ENCODE measurements at places on chromosomes 16 and 17.

DNA sequence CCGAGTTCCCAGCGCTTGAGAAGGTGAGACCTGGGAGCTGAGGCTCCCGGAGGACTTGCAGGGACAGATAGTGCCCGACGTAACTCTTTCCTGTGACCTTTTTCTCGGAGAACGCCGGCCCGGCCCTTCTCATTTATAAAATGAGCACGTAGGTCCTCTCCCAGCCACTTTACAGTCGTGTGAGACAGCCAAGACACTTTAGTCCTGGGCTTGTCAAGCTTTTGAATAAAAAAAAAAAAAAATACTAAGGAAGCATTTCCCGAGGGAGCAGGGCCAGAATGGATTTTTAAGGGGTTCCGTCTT lies 241 bp downstream of the DRC3 start:
- no peak for DNase-seq

DNA sequence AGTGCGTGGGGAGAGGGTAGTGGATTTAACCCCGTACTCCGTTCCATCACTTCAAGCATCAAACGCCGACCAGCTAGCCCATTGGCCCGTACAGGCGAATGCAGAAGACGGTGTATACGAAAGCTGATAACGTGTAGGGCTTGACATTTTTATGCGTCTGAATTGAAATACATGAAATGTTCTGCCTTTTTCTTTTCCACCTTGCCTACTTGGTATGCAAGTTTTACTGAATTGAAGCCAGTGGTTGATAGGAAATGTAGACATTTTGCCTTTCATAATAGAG lies 834 bp upstream of the STAT3 start:
- DNase-seq, result no peak

DNA sequence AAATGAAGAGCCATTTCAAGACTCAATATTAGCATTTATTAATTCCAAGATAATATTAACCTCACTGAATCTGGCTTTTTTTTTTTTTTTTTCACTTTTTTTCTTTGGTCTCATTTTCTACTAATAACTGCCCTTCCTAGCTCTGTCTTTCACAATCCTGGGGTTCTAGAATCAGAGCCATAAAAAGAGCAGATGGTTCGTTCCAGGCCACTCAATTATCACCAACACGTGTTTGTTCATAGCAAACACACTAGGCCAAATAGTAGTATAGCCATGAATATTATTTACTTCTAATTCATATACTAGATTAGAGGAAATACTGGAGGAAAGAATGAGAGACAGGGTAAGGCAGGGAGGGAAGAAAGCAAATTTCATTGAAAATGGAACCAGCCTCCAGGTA lies 39.8 kb downstream of the TEX2 start:
- no peak for DNase-seq

DNA sequence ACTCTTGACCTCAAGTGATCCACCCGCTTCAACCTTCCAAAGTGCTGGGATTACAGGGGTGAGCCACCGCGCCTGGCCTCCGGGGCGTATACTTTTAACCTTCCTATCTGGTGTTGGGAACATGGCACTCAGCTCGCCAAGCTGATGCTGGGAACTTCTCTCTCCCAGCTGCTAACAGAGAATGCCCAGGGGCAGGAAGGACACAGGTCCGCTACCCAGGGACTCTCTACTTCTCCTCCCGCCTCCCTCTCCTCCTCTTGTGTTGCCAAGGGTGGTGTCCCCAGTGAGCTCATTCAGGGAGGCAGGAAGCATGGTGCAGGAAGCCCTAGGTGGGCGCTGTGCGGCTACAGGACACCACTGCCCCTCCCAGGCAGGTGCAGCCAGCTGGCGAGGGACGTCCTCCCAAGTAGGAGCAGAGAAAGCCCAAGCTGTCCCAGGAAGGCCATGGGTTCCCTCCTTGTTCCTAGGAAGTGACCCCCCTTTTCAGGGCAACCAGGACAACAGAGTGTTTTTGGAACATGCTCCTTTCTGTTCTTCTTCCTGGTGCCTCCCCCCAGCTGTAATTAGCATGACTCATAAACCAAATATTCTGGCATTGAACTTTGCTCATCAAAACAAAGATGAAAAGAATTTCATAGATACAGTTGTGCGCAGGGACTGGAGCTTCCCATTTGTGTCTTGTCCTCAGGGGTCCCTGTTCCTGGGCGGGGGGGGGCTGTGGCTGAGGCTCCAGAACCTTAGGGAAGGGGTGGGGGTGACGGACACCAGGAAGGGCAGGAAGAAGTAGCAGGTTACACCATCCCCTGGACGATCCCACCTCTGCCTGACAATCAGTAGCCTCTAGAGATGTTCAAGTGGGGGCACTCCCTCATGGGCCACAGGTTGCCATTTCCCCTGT lies 2.7 kb downstream of the C1QTNF1 start:
- no peak for DNase-seq

GRCh38 chr17:31509095-31509804 lies 117.8 kb downstream of the RAB11FIP4 start:
- no peak for DNase-seq

DNA sequence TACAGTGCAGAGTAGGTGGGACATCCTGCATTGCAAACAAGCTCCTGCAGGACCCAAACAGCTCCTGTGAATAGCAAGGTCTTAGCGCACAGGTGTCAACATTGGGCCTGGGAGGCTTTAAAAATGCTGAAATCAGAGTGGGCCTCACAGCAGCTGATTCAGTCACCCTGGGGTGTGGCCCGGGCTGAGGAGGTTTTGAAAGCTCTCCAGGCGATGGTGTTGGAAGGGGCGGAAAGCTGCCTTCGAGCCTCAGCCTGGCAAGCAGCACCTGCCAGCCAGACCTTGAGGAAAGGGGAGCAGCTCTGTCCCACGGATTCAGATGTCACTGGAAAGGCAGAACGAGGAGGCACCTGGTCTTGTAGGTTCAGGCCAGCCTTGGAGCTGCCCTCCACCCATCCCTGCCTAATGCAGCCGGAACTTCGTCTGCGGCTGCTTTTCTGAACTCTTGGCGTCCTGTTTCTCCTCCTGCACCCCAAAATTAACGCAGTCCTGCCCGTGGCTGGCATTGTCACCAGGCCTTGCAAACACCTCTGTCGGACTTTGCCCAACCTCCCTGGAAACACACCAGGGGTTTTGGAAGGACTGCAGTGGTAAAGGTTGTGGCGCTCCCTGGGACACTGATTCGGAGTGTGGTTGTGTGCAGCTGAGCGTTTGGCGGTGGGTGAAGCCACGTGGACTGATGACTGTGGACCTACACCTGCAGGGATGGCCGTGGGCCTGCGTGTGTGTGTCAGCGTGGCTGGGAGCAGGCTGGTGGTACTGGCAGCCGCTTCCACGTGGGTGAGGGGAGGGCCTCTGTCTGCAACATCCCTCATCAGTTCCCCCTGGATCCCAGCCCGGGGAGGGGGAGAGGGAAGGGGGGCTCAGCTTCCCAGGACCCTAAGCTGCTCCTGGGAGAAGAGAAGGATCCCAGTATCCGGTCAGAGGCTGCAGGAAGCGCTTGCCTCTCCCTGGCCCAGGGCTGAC lies 3.4 kb downstream of the NECAB2 start:
- DNase-seq, result no peak

GRCh38 chr17:48439875-48440505 lies 10.0 kb upstream of the SKAP1 start:
- no peak for DNase-seq

DNA sequence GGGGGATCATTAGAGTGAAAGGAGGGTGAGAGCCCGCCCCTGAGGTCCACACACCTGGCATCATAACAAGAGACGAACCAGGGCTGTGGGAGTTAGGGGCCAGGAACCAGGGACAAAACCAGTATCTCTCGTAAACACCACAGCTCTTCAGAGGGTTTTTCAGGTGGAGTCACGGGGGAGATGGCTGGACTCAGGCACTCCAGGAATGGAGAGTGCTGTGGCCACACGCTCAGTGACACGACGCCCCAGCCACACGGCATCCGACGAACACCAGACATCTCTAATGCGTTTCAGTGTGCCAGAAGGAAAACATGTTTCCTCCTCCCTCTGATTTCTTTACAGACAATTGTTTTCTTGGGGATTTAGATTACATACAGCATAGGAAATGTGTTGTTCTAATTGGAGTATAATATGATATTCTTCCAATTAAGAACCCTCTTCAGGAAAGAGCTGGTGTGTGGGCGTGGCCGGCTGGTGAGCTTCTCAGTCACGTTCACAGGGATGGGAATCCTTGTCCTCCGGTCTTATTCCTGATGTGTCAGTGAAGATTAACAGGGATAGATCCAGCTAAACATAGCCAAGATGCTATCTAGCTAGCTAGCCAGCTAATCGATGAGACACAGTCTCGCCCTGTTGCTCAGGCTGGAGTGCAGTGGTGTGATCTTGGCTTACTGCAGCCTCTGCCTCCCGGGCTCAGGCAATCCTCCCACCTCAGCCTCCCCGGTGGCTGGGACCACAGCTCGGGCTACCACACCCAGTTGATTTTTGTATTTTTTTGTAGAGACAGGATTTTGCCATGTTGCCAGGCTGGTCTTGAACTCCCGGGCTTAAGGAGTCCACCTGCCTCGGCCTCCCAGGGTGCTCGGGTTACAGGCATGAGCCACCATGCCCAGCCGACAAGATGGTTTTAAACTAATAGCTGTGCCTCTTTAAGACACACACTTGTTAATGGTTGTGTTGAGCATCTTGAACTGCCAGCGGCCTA lies 98.6 kb downstream of the BANP start:
- no peak for DNase-seq

DNA sequence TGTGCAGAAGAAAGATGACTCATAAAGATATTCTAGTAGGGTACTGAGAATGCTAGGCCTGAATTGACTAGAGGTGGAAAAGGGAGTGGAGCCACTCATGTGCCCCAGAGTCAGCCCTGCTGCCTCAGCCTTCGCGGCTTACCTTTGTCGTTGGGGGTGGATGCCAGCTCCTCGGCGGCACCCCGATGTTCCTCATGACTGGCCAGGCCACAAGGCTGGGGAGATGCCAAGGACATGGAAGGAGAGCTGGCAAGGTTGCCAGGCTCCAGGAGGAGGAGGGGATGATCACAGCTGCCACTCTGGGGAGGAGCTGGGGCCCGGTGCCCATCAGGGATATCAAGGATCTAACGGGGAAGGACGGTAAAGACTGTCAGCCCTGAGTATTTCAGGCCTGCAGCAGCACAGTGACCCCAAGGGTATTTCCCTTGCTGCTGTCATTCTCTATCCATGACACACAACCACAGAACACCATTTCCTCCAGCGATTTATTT lies 9.7 kb upstream of the SLC35B1 start:
- DNase-seq, result no peak

DNA sequence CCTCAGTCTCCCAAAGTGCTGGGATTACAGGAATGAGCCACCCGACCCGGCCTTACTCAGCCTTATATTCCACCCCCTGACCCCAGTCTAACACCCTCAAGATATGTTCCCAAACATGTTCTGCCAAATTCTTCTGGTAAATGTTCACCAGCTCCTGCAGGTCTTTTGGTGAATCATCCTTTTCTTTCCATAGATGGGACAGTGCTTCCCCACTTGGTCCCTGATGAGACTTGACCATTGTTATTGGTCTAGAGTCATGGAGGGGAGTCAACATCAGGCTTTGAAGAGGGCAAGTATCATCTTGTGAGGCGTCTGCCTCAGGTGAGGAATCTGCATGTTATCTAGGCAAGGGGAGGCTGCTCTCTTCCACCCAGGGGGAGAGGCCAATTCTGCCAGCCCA lies 10.4 kb upstream of the RUNDC3A start:
- DNase-seq, result no peak

DNA sequence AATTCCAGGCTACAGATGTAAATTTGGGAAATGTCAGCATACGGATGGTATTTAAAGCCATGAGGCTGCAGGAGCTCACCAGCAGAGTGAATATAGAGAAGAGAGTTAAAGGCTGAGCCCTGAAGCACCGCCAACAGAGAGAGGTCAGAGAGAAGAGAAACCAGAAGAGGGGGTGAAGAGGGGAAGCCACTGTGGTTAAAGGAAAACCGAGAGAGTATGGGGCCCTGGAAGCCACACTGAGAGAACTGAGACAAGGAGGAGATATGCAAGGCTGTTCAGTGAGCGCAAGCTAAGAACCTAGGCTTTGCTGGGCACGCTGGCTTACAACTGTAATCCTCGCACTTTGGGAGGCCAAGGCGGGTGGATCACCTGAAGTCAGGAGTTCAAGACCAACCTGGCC lies 24.6 kb downstream of the COPRS start:
- DNase-seq, result no peak

DNA sequence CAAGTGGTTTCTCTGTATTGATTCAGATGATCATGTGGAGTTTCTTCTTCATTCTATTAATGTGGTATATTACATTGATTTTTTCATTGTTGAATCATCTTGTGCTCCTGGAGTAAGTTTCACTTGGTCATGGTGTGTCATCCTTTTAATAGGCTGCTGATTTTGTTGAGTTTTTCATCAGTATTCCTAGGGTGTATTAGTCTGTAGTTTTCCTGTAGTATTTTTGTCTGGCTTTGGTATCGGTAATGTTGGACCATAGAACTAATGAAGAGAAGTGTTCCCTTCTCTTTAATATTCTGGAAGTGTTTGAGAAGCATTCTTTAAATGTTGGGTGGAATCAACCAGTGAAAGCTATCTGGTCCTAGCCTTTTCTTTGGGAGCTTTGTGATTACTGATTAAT lies 99.0 kb downstream of the OMG start:
- DNase-seq, result no peak

- no peak for DNase-seq
These were observed 27.7 kb downstream of the RTN4RL1 start for GRCh38 chr17:1997289-1997926.

DNA sequence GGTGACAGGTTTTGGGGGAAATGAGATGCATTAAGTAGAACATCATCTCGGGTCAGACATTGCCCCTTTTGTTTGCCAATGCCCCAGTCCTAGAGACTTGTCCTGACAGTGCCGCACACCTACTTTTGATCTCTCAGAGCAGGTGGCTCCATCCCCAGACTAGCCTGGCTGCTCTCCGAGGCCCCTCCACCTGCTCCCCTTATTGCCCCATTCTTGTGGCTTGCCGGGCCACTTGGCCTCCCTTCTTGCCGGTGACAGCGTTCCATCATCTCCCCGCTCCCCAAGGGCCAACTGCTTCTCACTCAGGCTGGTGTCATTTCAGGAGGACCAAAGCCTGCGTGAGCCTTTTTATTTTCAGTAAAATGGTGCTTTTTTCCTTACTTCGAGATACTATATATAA lies 14.9 kb downstream of the UBFD1 start:
- DNase-seq, result no peak

- no peak for DNase-seq
These were observed 90.7 kb upstream of the SMIM36 start for GRCh38 chr17:55601874-55602364.

DNA sequence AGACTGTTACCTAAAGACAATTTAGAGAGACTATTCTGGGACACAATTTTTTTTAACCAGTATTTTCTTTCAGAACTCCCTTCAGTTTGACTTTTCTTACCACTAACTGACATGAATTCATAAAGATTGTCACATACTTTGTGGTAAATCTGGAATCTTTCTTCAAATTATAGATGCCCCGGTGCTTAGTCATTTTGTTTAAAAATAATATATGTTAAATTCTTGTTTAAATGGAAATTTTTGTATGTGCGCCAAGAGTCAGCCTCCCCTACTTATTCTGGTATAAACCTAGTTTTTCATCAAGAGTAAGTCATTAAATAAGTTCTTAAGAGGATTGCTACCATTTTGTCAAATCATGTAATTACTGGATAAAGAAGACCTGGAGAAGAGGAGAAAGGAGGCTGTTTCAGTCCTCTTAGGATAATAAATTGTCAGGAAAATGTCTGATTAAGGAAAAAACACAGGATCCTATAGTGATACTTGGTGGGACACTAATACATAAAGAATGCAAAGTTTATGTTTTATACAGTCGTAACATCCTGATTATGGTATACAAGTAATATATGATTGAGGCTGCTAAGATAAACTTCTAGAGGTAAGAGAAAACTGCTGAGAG lies 424.4 kb downstream of the PMP22 start:
- no peak for DNase-seq

All from stimulated activated CD8-positive, alpha-beta memory T cell treated with anti-CD3 and anti-CD28 coated beads, Interleukin-15, amount 100 ng/mL, for 1 hour (primary cell).